ENCODE measurements at places on chromosomes 13 and 19.

DNA sequence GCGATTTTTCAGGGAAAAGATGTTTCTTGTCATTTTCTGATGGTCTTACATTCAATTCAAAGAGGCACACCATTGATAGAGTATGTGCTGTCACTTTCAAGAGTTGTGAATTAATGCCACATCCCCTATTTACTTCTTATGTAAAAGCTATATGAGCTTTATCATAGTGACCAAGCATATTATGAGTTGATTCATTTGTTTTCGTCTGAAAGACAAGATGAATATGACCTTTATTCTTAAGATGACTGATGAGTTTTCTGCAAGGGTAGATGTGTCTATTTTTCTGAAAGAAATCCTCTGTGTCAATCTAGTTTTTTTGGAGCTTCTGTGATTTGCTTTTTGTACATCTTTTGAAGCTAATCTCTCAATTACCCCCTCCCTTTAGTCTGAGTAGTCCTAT is 676.3 kb upstream of the ARGLU1 start:
- no peaks in the 10 kb centered on the region for H3K27me3 ChIP-seq
- H3K27ac ChIP-seq, result no peak overlapping the region
- H3K4me1 ChIP-seq, result no peaks in the 10 kb centered on the region
- H3K36me3 ChIP-seq, result no peaks in the 10 kb centered on the region
- no peak overlapping the region for H3K4me3 ChIP-seq

DNA sequence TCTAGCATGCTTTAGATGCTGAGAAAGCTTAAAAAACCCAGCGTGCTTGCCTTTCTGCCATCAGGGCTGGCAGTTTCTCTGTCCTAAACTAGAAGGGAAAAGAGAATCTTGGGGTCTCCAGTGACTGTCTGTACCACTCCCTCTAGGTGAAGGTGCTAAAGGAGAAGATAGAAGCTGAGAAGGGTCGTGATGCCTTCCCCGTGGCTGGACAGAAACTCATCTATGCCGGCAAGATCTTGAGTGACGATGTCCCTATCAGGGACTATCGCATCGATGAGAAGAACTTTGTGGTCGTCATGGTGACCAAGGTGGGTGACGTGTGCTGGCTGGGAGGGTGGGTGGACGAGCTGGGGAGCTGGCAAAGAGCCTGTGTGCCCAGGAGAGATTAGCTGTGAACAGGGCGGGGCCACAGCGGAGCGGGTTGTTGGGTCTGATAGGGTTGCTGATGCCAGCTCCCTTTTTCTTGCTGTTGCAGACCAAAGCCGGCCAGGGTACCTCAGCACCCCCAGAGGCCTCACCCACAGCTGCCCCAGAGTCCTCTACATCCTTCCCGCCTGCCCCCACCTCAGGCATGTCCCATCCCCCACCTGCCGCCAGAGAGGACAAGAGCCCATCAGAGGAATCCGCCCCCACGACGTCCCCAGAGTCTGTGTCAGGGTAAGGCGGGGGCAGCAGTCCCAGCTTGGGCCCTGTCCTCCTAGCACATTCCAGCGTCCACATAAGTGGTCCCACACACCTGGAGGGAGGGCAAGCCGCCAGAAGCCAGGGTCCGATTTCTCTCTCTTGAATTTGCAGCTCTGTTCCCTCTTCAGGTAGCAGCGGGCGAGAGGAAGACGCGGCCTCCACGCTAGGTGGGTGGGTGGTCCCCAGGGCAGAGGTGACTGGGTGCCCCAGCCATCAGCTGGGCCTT is 2.3 kb downstream of the RAD23A start:
- H3K4me1 ChIP-seq, result peaks cover 13% of the 10 kb centered on the region
- peak overlapping the region; percentile 84 for H3K4me3 ChIP-seq
- no peaks in the 10 kb centered on the region for H3K27me3 ChIP-seq
- peaks cover 88% of the 10 kb centered on the region for H3K36me3 ChIP-seq

DNA sequence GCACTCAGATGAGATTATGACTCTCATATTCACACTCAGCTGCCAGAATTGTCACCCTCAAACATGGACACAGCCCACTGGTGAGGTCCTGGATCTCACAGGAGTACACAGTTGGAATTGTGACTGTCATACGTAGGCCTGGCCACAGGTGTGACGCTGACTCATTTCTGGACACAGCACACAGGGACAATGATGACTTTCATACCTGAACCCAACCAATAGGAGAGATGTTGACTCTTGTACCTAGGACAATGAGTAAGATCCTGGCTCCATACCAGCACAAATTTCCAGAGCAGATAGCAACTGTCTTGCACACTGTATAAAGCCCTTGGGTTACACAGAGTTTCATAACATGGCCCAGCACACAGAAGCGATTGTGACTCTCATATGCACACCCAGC is 46.4 kb downstream of the ZNF85 start:
- DNase-seq, result no peak
- no peaks in the 10 kb centered on the region for H3K4me1 ChIP-seq
- H3K27me3 ChIP-seq, result no peaks in the 10 kb centered on the region
- no peak overlapping the region for H3K27ac ChIP-seq

DNA sequence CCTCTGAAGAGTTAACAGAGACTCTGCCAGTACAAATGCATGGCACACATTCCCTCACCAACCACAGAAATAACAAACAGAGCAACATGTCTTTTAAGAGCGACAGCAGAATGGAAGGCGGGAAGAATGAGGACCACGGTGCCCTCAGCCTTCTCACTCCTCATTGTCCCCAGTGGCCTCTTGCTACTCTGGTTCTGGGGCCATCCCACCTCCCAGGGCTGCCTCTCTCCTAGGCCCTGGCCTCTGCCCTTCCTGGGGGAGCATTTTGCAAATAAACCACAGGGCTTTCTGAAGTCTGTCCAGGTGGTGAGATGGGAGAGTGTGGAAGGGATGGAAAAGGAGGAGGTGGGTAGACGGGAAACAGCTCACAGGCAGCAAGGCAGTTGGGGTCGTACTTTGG is 28.3 kb downstream of the CYP2B6 start:
- DNase-seq, result no peak
- peaks cover 75% of the 10 kb centered on the region for H3K27me3 ChIP-seq
- H3K27ac ChIP-seq, result no peak overlapping the region
- no peaks in the 10 kb centered on the region for H3K4me1 ChIP-seq

- peaks cover 23% of the 10 kb centered on the region for H3K4me1 ChIP-seq
- DNase-seq, result no peak
- no peak overlapping the region for H3K27ac ChIP-seq
Observed at GRCh38 chr13:108968566-108968965, 339.2 kb downstream of the MYO16 start.

GRCh38 chr13:38702669-38703068 is 15.8 kb downstream of the FREM2 start:
- no peak overlapping the region for H3K27ac ChIP-seq
- H3K4me3 ChIP-seq, result no peak overlapping the region
- no peaks in the 10 kb centered on the region for H3K4me1 ChIP-seq
- peaks cover 29% of the 10 kb centered on the region for H3K27me3 ChIP-seq
- DNase-seq, result no peak

GRCh38 chr13:100812982-100813584 is 138.5 kb upstream of the TMTC4 start:
- no peak for DNase-seq
- H3K4me3 ChIP-seq, result no peak overlapping the region
- no peak overlapping the region for H3K27ac ChIP-seq
- H3K36me3 ChIP-seq, result no peaks in the 10 kb centered on the region
- peaks cover 20% of the 10 kb centered on the region for H3K27me3 ChIP-seq
- H3K4me1 ChIP-seq, result no peaks in the 10 kb centered on the region

DNA sequence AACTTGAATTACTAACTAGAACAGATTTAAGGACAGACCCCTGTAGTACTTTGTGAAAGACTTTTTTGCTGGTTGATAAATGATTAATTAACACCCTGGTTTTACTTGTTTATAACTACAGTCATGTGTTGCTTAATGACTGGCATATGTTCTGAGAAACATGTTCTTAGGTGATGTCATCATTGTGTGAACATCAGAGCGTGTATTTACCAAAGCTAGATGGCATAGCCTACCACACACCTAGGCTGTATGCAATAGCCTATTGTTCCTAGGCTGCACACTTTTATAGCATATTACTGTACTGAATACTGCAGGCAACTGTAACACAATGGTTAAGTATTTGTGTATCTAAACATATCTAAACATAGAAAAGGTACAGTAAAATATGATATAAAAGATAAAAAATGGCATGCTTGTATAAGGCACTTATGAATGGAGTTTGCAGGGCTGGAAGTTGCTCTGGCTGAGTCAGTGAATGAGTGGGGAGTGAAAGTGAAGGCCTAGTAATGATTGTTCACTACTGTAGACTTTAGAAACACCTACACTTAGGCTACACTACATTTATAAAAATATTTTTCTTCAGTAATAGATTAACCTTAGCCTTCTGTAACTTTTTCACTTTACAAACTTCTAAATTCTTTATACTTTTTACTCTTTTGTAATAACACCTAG is 260.3 kb downstream of the KCNRG start:
- no peak overlapping the region for H3K27ac ChIP-seq
- peaks cover 12% of the 10 kb centered on the region for H3K4me1 ChIP-seq
- H3K36me3 ChIP-seq, result no peaks in the 10 kb centered on the region
- DNase-seq, result peak; percentile 60
- H3K4me3 ChIP-seq, result no peak overlapping the region

DNA sequence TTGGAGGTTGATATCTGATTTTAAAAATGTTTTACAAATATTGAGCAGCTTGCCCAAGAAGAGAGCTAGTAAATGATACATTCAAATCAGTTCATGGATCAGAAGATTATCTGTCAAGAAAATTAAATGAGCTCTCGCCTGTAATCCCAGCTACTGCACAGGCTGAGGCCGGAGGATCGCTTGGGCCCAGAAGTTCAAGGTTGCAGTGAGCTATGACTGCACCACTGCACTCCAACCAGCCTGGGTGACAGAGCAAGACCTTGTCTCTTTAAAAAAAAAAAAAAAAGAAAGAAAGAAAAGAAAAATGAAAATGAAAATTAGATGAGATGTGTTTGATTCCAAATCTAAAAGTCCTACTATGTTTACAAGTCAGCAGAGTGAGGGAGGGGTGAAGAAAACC is 2.4 kb downstream of the SPART start:
- peak overlapping the region; percentile 82 for H3K4me3 ChIP-seq
- no peaks in the 10 kb centered on the region for H3K27me3 ChIP-seq
- peak; percentile 40 for DNase-seq
- peaks cover 36% of the 10 kb centered on the region for H3K4me1 ChIP-seq

- no peak for DNase-seq
- H3K4me1 ChIP-seq, result peaks cover 29% of the 10 kb centered on the region
- no peak overlapping the region for H3K4me3 ChIP-seq
- no peak overlapping the region for H3K27ac ChIP-seq
- H3K36me3 ChIP-seq, result peaks cover 4% of the 10 kb centered on the region
Observed at GRCh38 chr13:40255551-40255950, 410.9 kb downstream of the FOXO1 start.

- peaks cover 5% of the 10 kb centered on the region for H3K4me1 ChIP-seq
- no peaks in the 10 kb centered on the region for H3K27me3 ChIP-seq
- no peak for DNase-seq
- H3K36me3 ChIP-seq, result no peaks in the 10 kb centered on the region
Observed at GRCh38 chr19:46412650-46413261, 608 bp downstream of the CCDC8 start.

DNA sequence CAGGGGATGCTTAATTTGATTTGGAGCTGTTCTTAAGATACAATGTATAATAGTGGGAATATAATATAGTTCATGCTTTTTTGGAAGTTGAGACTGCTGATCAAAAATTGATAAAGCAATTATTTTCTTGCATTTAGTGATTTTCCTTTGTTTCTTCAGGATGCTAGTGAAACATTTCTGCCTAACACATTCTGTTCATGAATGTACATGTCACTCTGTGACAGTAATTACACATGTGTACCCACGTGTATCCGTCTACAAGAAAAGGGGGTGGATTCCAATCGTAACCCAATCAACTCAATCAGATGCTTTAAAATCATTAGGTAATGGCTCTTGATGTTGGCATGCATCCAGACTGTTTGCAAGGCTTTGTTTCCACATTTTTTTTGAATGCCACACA is 5.0 kb upstream of the FRY start:
- peaks cover under 1% of the 10 kb centered on the region for H3K4me1 ChIP-seq
- no peaks in the 10 kb centered on the region for H3K27me3 ChIP-seq
- no peak overlapping the region for H3K27ac ChIP-seq
- no peaks in the 10 kb centered on the region for H3K36me3 ChIP-seq
- no peak for DNase-seq
- no peak overlapping the region for H3K4me3 ChIP-seq

- DNase-seq, result no peak
- H3K4me3 ChIP-seq, result no peak overlapping the region
- H3K27ac ChIP-seq, result no peak overlapping the region
- H3K36me3 ChIP-seq, result no peaks in the 10 kb centered on the region
- H3K27me3 ChIP-seq, result no peaks in the 10 kb centered on the region
Observed at GRCh38 chr19:31180907-31181306, 168.3 kb downstream of the TSHZ3 start.

- H3K27ac ChIP-seq, result no peak overlapping the region
- H3K27me3 ChIP-seq, result no peaks in the 10 kb centered on the region
- H3K36me3 ChIP-seq, result peaks cover 47% of the 10 kb centered on the region
- no peak overlapping the region for H3K4me3 ChIP-seq
- H3K4me1 ChIP-seq, result peaks cover 5% of the 10 kb centered on the region
Observed at GRCh38 chr13:113597391-113598080, 13.0 kb downstream of the TFDP1 start.

DNA sequence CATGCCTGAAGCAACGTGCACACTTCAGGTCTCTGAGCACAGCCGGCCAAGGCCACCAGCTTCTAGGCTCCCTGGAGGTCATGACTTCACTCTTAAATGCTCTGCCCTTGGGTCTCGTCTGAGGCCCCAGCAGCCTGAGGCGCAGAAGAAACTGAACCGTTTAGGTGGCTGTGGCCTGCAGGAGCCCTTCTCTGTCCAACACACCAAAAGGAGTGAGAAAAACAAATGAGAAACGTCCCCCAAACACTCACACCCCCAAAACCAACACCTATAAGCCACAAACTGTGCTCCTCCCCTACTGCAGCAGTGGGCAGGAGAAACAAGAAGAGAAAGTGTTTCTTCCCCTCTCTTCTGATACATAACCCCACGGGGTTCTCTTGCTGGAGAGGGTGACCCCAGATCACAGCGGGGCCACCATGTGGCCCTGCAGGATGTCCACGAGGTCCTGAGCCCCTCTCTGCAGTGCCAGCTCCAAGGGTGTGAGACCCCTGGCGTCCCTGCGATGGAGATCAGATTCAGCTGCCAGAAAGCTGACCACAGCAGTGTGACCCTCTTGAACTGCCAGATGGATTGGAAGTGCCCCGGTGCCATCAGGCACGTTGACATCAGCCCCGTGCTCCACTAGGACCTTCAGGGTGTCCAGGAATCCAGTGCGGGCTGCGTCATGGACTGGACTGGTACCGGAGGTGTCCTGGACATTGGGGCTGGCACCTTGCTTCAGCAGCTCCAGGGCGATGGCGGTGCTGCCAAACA is 1.0 kb upstream of the KRI1 start:
- no peak for DNase-seq
- H3K27ac ChIP-seq, result peak overlapping the region; percentile 94
- peak overlapping the region; percentile 96 for H3K4me3 ChIP-seq
- H3K27me3 ChIP-seq, result no peaks in the 10 kb centered on the region
- H3K4me1 ChIP-seq, result peaks cover 31% of the 10 kb centered on the region

Data from MCF 10A (cell line).